T-helper 2 cell treated with Interferon-gamma antibody and Interleukin-4, amounts not matched to agents 100 ng/mL and 5 ng/mL, for 36 hours (primary cell): ENCODE measurements at places on chromosomes 4 and X. TPM values are rescaled to one million over a fixed set of nuclear protein-coding genes. Genes with fewer than 3 reads are reported as not detected.

Gene DMRTC1
- not detected in 2 replicates for total RNA-seq

Gene HMX1
- not detected in 2 replicates for total RNA-seq

Gene TCEANC
- total RNA-seq: 8.4 and 9.9 TPM in 2 replicates

Gene MAN2B2
- total RNA-seq: 27.5 and 27.8 TPM in 2 replicates

Gene NPY5R
- total RNA-seq: not detected in 2 replicates

Gene CHRNA9
- 0.39 and 0.64 TPM in 2 replicates for total RNA-seq

Gene ELMOD2
- total RNA-seq: 13.3 and 15.9 TPM in 2 replicates

Gene MMRN1
- total RNA-seq: 0.77 and 0.95 TPM in 2 replicates

Gene IRS4
- not detected in 2 replicates for total RNA-seq

Gene NAT8L
- total RNA-seq: 1.8 and 2.0 TPM in 2 replicates

Gene TRIML1
- not detected in 2 replicates for total RNA-seq
